Nasal cavity respiratory epithelium epithelial cell of viscerocranial mucosa (primary cell): ENCODE measurements at places on chromosomes 1 and 21. TPM values are rescaled to one million over a fixed set of nuclear protein-coding genes. Genes with fewer than 3 reads are reported as not detected.

The RGSL1 gene
- total RNA-seq, result not detected in 2 replicates

The BTBD19 gene
- total RNA-seq, result 1.4 and 1.9 TPM in 2 replicates

The CHRM3 gene
- under 0.01 and 1.1 TPM in 2 replicates for total RNA-seq

The STX12 gene
- 39.0 and 68.7 TPM in 2 replicates for total RNA-seq

The TMEM200B gene
- 1.4 and 2.1 TPM in 2 replicates for total RNA-seq
